T1000 (cell line): ENCODE measurements at places on chromosomes 7 and 10.

- no peak for DNase-seq
Observed at GRCh38 chr10:61708846-61709245, 46.1 kb downstream of the CABCOCO1 start.

- DNase-seq: no peak
Observed at GRCh38 chr10:23610626-23611307, 171.9 kb downstream of the OTUD1 start.

DNA sequence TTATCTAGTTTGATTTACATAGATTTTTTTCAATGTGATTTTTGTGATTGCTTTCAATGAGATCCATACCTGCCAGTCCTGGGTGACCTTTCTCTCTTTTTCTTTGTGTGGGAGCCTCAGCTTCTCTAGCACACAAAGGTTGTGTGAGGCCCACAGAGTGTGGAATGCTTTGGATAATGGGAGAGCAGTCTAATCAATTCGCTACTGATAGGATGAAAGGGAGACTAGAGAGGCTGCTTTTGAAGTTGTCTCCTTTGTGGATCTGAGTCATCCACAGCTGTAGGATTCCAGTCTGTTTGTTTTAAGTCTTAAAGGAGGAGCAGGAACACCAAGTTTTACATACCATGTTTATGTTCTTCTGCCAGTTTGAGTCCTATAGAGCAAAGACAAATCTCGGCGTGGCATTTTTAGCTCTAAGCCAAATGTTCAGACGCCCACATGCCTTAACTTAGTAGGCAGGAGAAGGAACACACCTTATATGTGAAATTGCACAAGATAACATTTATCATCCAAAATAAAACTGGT lies 330.0 kb downstream of the ARL4A start:
- no peak for DNase-seq

- no peak for DNase-seq
Observed at GRCh38 chr7:34723866-34724490, 66.0 kb downstream of the NPSR1 start.

- no peak for DNase-seq
Observed at GRCh38 chr10:88116971-88117626, 253.7 kb downstream of the PTEN start.

- DNase-seq: no peak
Observed at GRCh38 chr10:71134732-71135211, 77.6 kb upstream of the UNC5B start.

- DNase-seq: no peak
Observed at GRCh38 chr7:28560767-28561166, 148.4 kb downstream of the CREB5 start.

- no peak for DNase-seq
Observed at GRCh38 chr10:35004651-35005050, 85.5 kb downstream of the CUL2 start.

- DNase-seq: no peak
Observed at GRCh38 chr10:29465384-29465783, 169.4 kb downstream of the SVIL start.

DNA sequence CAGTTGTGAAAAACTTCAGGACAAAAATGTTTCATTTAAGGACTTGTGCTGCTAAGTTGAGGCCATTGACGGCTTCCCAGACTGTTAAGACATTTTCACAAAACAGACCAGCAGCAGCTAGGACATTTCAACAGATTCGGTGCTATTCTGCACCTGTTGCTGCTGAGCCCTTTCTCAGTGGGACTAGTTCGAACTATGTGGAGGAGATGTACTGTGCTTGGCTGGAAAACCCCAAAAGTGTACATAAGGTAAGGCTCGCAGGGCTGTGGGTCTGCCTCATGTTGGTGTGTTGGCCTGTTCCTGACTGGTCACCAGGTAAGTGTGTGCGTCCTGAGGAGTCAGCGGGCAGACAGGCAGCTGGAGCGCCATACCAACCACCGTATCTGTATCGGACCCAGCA lies 17.9 kb downstream of the OGDH start:
- DNase-seq: no peak

DNA sequence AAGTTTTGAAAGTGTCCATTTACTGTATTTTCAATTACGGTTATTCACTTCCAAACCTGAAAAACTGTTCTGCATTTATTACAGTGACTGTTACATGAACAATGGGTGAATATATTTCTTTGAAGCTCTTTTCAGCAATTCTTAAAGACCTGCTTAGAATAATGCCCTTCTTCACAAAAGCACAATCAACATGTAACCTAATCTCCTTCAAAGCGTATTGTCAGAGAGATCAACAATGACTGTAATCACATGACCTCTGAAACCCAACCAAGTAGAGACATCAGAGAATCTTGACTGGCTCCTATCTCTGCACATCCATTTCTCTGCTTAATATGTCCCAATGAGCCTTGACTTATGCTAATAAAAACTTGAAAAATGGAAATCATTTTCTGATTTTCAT lies 126.7 kb downstream of the NRCAM start:
- no peak for DNase-seq

GRCh38 chr10:95964756-95965155 lies 57.0 kb downstream of the CC2D2B start:
- no peak for DNase-seq

DNA sequence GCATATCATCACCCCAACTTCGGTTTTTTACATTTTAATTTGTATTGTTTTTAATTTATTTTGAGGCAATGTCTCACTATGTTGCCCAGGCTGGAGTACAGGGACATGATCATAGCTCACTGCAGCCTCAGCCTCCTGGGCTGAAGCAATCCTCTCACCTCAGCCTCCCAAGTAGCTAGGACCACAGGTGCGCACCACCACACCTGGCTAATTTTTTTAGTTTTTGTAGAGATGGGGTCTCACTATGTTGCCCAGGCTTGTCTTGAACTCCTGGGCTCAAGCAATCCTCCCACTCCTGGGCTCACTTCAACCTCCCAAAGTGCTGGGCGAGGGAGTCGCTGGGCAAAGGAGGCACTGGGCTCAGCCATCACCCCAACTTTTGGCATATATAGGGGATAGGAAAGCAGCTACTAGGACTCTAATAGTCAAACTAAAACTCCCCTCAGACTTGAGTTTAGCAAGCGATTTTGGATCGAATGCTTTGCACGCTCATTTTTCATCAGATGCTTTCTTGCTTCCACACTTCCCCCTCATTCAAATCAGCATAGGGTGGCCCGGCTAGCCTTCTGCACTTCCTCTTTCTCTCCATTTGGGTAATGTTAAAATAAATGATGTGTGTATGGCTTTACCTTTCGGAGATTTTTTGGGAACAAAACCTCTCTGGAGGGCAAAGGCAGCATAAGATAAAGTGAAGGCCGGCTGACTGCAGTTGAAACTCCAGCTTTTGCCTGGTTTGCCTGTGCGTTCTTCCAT lies 20.8 kb upstream of the NMT2 start:
- DNase-seq: no peak

DNA sequence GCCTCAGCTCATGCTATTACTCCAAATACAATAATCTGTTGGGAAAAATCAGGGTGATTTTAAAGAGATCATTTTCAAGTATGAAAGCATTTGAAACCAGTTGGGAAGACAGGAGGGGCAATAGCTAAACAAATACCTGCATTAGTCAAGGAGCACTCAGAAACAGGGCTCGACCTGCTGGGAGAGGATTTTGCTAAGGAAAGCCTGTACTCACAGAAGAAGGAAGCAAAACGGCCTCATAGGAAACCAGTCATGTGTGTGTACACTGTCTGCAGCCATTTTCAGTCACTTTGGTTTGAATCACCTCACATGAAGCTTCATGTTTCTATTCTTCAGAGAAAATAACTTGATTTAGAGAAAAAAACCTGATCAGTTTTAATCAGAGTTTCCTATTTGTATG lies 38.6 kb downstream of the FZD1 start:
- no peak for DNase-seq

- no peak for DNase-seq
Observed at GRCh38 chr7:111485701-111486380, 76.5 kb downstream of the IMMP2L start.

DNA sequence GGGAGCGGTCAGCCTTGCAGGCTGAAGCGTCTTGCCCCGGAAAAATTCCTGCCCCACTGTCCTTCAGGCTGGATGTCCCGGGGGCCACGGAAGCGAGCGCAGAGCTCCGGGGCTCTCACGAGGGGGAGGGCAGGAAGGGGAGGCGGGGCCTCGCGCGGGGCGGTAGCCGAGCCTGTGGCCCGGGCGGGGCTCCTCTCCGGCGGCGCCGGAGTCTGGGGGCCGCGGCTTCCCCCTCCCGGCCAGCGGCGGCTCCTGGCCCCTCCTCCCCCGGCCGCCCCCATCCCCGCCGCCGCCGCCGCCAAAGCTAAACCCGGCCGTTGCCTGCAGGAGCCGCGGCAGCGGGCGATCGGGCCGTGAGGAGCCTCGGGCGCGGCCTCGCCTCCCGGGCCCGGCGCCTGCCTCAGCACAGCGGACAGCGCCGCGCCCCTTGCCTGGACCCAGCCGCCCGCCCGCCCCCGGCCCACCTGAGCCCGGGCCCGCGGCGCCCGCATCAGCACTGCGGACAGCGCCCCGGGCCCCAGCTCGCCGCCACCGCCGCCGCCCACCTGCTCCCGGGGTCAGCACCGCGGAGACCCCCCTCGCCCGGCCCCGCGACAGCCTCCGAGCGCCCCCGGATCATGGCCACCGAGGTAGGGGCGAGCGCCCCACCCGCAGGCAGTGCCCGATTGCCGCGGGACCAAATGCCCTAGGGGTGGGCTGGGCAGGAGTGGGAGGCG lies at the start of gene GOLGA7B:
Gene GOLGA7B (plus strand): TSS at position 157 of the 716 bp plus-strand sequence. CDS start 461 bp downstream, at position 618.
- DNase-seq: no peak

DNA sequence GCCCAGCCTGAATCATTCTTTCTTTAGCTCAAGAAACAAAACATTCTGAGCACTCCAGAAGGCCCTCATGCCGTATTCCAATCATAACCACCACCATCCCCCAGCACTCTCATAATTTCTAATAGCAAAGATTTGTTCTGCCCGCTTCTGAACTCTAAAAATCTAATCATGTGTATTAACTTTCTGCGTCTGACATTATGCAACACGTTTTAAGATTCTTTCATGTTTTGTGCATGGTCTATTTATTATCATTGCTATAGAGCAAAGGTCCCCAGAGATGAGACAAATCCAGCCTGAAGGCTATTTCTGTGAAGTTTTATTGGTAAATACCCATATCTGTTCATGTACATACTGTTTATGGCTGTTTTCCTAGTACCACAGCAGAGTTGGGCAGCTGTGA lies 8.8 kb downstream of the GDI2 start:
- no peak for DNase-seq

GRCh38 chr7:37920305-37920848 lies at the start of gene EPDR1:
Gene EPDR1, plus strand, starts transcription at chr7:37920640. Its CDS starts 300 bp downstream, at chr7:37920940.
- no peak for DNase-seq

DNA sequence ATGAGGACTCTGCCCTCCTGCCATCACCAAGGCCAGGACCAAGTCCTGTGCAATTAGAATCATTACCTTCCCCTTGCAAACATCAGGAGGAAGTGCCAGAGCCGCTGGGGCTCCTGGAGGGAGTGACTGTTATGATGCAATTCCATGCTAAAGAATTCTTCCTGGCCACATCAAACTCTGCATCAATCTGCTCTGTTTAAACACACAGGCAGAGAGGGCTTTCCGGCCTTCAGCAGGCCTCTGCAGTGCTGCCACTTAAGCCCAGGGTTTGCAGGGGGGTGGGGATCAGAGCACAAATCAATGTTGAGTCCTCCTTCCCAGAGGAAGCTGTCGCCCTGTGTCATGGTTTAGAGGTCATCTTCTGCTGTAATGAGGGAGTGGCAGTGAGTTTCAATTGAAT lies 58.1 kb downstream of the CTBP2 start:
- no peak for DNase-seq

- no peak for DNase-seq
Observed at GRCh38 chr10:107899075-107899474, 734.6 kb upstream of the SORCS1 start.

DNA sequence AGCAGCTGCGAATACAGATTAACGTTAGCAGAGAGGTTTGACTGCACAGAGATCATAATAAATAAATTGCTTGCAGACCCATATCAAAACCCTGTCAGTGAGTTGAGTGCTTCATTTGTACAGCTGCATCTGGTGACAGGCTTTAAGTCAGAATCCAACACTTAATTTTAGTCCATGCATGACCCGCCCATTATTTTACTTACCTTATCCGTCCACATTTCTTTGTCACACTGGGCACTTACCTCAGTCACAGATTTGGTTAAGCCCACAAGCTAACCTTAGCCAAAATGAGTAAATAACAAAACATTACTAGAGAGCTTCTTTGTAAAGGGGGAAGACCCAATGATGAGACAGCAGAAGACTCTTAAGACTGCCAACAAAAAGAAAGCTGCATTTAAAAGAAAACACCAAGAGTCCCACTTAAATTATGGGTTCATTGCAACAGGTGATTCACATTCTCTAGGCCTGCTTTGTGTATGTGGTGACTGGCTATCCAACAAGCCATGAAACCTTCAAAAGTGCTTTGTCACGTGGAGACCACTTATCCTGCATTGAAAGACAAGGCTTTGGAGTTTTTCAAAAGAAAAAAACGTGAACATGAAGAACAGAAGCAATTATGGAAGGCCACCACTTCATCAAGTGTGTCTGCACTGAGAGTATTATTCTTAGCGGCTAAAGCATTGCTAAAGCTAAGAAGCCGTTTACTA lies 32.2 kb downstream of the PHTF2 start:
- no peak for DNase-seq

DNA sequence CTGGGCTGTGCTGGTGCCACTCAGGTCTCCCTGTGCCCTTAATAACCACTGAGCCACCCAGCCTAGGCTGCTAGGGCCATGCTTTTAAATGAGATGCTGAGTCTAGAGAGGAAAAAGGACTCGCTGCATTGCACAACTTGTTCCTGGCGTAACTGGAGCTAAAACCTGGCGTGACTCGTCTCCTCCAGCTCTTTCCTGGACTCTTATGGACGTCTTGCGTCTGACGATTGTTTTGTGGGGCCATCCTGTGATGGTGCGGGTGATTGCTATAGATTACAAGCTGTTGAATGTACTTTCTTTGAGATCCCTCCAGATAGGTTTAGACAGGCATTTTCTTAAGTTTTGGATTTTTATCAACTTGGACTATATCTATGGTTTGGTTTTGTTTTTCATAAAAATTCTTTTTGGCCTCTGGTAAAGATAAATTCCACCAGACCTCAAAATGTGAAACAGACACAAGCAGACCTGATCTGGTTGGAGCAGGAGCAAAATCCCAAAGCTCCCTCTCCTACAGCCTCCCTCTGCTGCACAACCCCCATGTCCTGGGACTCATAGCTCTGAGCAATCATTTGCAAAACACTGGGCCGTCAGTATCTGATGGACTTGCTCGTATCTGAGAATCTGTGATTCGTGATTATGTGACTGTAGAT lies 230.3 kb downstream of the ARHGAP12 start:
- no peak for DNase-seq
